Activated CD4-positive, CD25-positive, alpha-beta regulatory T cell treated with anti-CD3 and anti-CD28 coated beads, Interleukin-2, amount 50 U/mL, for 16 hours (primary cell): ENCODE measurements at places on chromosomes 5 and 9.

DNA sequence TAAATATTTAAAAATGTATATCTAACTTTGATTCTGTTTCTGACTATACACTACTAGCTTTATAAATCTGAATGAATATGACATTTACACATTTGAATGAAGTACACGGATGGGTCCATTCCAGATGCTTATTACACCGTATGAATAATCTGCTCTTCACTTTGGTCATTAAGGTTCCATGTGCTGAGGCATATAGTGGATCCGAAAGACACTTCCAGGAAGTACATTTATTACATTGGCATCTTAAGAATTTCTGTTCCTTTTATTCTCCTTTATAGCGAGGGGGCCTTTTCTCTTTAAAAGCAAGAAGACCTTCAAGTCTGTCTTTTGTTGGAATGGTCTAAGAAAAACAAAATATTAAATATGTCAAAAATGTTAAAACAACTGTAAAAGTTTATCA is 147.6 kb downstream of the AUH start:
- DNase-seq = no peak

DNA sequence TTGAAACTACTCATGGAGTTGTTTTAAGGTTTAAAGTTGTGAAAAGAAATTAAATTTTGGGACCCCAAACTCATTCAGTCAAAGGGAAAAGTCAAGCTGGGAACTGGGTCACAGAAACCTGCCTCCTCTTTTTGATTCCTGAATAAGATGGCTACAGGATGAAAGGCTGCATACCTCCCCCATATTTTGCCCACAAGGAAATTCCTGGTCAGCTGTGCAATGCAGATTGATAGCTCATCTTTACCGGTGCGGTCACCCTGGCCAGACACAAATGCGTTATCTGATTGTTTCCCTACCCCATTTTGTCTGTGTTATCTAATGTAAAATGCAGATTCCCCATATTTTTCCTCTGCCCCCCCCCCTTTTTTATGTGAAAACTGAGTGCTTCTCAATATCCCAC is 1.3 kb downstream of the HAVCR2 start:
- no peak for DNase-seq

GRCh38 chr9:27157097-27157496 is 48.1 kb downstream of the TEK start:
- no peak for DNase-seq

- DNase-seq = no peak
Observed at GRCh38 chr9:17272536-17272935, 137.7 kb downstream of the CNTLN start.

DNA sequence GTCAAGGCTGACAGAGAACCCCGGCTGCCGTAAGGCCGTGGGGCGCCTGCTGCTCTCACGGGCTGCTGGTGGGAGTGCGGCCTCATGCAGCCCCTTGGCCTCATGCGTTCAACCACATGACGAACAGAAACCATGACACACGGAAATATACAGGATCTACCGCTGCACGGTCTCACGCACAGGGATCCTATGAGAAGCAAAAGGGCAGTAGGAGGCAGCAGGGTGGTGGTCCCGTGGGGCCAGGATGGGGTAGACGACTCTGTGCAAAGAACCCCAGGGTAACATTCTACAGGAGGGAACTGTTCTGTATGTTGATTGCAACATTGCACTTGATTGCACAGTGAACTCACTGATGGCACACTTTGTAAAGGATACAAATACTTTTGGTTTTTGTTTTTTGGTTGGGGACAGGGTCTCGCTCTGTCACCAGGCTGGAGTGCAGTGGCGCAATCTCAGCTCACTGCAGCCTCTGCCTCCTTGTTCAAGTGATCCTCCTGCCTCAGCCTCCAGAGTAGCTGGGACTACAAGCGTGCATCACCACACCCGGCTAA is 51.6 kb downstream of the NACC2 start:
- no peak for DNase-seq

- DNase-seq = no peak
Observed at GRCh38 chr9:12666813-12667212, 26.4 kb upstream of the TYRP1 start.

- no peak for DNase-seq
Observed at GRCh38 chr5:174300941-174301761, 255.6 kb downstream of the NSG2 start.
